ENCODE measurements at places on chromosomes 3 and 15. TPM values are rescaled to one million over a fixed set of nuclear protein-coding genes. Genes with fewer than 3 reads are reported as not detected.

ADAMTSL3 gene
- polyA plus RNA-seq: 4.8 TPM

- DNase-seq: no peak
Observed at GRCh38 chr3:170976190-170976519, 50.4 kb downstream of the SLC2A2 start.

GRCh38 chr15:56244038-56244810 is 545 bp upstream of the RFX7 start:
- DNase-seq: peak; percentile 53

- DNase-seq: no peak
Observed at GRCh38 chr3:33834096-33834453, 35.6 kb downstream of the PDCD6IP start.

THAP10 gene
- polyA plus RNA-seq: 8.1 TPM

GRCh38 chr3:14616606-14617507 is 34.7 kb upstream of the CCDC174 start:
- no peak for DNase-seq

DNA sequence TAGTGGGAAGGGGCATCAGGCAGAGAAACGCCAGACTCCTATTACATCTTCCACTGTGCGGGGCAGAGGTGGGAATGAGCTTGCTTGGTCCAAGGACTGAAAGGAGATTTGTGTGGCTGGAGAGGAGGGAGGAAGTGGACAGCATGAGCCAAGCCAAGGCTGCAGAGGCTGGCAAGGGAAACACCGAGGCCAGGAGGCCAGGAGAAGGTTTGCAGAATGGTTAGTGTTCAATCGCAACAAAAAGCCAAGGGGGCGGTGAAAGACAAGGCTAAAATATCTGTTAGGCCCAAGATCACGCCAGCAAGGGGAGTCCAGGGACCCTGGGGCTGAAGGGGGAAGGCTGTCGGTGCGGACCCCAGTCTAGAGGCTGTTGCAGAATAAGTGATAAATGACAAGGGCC is 75.8 kb downstream of the CPN2 start:
- no peak for DNase-seq

All from right renal pelvis (tissue), 4 donors.